ENCODE measurements at places on chromosomes 2 and 18. TPM values are rescaled to one million over a fixed set of nuclear protein-coding genes. Genes with fewer than 3 reads are reported as not detected.

The GAREM1 gene
- 35.6 TPM for polyA plus RNA-seq

The NGEF gene
- 1.0 TPM for polyA plus RNA-seq

The GAL3ST2 gene
- 0.18 TPM for polyA plus RNA-seq

The FSIP2 gene
- polyA plus RNA-seq = 2.8 TPM

DNA sequence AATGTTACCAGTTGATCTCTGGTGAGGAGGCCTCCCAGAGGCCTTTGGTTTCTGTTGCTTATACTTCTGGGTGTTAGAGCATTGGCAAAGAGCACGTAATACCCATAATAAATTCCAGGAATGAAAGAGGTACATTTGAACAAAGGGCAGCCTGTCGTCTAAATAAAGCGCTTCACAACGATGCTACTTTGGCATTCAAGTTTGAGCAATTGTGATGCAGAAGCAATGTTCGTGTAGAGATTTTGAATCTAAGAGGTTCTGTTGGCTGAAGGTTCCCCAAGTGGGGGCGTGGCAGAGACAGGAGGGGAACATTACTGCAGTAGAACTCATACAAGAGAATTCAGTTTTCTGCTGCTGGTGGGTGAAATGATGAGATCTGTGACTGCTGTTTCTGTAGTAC is 27.8 kb downstream of the ZNF532 start:
- no peak for DNase-seq

- DNase-seq = no peak
Measured at GRCh38 chr2:196335221-196335634, 163.8 kb upstream of the STK17B start.

DNA sequence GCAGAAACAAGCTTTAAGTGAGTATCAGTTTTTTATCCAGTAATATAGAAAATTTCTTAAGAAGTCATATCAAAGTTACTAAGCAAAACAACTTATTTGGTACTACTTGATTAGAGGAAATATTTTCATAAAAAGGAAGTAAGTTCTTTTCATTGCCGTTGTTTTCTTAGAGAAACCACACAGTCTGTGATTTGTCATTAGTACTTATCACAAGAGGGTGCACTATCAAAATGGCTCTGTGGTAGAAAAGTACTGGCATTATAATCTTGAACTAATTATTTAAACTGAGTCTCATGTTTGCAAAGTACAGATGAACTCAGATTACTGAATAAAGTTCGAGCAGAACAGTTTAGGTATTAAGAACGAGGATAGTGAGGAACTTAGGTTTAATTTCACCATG is 93.4 kb downstream of the IKZF2 start:
- DNase-seq = no peak

DNA sequence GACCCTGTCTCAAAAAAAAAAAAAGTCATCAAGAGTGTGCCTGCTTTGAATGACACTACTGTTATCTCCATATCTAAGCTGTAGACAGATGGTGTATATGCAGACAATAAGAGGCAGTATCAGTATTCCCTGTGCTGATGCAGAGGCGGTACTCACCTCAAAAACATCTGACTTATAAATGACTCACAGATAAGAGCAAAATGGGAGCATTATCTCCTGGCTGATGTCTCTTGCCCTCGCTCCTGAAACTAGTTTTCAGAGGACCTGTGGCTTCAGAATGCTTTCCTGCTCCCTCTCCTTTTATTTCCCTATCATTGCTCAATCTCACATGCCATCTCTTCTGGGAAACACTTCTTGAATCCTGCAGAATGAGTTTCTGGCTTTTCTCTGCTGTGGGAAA is 289.6 kb downstream of the PTPRM start:
- no peak for DNase-seq

DNA sequence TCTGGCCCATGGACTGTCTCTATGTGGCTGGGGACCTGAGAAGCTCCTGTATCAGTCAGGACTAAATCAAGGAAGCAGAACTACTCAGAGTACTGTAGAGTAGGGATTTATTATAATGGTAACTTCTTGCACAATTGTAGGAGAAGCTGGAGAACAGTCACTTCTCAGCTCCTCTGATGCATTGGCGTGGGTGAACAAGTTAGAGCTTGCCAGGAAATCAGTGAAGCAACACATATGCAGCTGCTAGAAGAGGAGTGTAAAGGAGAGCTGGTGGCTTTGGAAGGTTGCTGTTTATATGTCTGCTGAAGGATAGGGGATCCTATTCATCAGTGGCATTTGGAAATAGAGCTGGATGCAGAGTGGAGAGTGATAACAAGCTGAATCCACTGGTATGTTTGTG is 215.5 kb upstream of the CWC22 start:
- DNase-seq = no peak

DNA sequence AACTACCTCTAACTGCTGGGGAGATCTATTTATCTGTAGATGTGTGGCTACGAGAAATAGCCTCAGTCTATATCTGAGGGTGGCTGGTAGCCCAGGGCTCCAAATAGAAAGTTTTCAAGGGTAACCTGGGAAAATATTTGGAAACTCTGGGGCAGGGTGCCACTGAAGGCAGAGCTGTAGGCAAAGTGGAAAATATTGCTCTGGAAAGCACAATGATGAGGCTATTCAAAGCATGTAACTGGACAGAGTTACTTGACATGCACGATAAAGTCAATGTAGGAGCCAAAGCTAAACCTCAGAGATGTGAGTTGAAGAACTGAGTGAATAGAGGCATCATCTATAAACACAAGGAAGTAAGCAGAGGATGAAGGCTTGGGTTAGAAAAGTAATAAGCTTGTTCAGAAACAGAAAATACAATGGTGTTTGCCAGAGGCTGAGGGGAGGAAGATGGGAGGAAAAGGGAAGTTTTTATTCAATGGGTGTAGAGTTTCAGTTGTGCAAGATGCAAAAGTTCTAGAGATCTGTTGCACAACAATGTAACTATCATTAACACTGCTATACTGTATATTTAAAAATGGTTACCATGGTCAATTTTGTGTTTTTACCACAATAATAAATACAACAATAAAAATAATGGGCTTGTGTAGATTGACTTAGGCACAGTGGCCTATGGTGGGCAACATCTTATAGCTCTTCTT is 171.6 kb downstream of the MBD2 start:
- DNase-seq = no peak

DNA sequence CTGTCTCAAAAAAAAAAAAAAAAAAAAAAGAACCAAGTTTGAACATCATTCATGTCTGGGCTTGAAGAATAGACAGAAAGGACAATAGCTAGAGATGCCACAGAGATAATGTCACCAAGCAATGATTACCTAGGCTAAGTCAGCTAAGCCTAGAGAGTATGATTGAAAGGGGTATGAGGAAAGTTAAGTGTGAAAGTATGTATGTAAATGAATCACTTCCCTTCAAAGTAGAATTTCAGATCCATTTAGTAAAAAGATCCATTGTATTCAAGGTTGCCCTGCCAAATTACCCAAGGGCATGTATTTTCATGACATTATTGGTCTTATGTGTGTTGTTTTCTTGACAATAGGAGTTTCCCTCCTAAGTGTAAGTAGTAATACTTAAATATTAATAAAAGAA is 34.1 kb upstream of the SLC39A10 start:
- DNase-seq = no peak

- DNase-seq = no peak
Measured at GRCh38 chr2:106561803-106562202, 74.6 kb downstream of the CD8B2 start.

All from right renal pelvis (tissue), 4 donors.